ENCODE measurements at places on chromosomes 1 and 21.

DNA sequence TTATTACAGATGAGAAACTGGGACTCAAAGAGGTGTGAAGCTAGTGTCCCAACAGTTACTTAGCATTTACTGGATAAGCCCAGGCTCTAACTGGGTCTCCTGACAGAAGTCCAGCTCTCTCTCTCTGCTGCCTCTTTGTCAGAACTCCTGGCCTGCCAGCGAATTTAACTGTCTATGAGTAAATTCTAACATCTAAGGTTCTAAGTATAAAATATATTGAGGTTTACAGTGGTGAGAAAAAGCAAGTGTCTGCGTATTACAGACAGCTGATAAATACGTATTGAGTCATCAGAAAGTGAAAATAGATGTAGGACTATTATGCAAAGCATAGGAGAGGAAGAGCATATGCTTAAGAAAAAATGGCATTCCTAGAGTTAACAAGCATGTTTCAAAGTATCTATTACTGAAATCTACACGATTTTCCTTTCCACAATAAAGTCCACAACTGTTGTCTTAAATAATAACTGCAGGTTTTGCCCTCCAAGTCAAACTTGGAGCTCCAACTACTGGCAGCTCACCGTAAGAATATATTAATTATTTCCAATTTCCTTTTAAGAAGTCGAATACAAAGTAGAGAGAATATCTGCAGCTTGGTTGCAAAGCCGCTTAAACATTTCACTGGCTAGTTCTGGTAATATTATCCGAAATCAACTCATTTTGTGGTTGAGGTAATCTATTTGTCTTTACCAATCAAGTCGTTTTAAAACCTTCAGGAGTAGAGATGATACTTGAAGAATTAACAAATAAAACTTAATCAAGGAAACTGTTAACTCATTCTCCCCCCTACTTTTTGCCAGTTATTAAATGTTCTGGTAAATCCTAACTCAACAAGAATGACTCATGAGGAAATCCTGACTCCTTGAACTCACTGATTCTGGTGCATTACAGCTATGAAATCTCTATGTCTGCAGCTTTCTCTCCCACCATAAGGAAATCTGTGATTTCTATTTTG lies 1.4 kb upstream of the RGS2 start:
- peak overlapping the region; percentile 89 for H3K27ac ChIP-seq
- H3K27me3 ChIP-seq, result no peaks in the 10 kb centered on the region
- H3K4me3 ChIP-seq, result peak overlapping the region; percentile 98
- no peak for DNase-seq
- H3K36me3 ChIP-seq, result peaks cover 7% of the 10 kb centered on the region

DNA sequence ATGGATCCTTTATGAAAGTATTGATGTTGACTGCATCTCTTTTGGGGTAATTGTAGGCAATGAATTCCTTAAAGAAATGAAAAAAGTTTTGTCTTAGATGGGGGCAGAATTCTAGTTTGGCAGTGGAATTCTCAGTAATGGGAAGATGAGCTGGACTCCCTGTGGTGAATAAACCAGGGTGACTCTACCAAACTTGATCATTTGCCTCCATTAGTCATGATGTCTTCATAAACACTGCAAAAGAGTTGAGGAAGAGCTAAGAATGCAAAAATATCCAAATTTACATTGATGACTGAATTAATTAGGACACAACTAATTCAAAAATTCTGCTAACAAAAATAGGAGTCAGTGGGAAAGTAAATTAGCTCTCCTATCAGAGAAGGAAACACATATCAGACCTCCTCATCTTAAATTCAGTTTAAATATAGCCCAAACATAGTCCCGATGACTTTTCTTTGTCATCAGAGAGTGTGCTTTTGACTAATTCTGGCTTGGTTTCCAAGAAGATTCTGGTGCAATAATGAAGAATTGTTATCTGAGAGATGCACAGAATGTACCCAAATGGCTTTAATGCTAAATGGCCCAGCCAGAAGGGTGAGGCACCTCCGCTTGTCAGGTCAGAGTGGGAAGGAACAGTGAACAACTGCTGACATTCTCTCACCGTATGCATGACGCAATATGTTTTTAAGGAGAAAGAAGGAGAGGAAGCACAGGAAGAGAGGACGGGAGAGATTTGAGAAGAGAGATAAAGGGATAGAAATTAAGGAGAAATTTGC lies 525.1 kb downstream of the LMO4 start:
- no peak overlapping the region for H3K27ac ChIP-seq
- no peaks in the 10 kb centered on the region for H3K4me1 ChIP-seq
- H3K27me3 ChIP-seq, result no peaks in the 10 kb centered on the region
- no peaks in the 10 kb centered on the region for H3K36me3 ChIP-seq
- no peak overlapping the region for H3K4me3 ChIP-seq

DNA sequence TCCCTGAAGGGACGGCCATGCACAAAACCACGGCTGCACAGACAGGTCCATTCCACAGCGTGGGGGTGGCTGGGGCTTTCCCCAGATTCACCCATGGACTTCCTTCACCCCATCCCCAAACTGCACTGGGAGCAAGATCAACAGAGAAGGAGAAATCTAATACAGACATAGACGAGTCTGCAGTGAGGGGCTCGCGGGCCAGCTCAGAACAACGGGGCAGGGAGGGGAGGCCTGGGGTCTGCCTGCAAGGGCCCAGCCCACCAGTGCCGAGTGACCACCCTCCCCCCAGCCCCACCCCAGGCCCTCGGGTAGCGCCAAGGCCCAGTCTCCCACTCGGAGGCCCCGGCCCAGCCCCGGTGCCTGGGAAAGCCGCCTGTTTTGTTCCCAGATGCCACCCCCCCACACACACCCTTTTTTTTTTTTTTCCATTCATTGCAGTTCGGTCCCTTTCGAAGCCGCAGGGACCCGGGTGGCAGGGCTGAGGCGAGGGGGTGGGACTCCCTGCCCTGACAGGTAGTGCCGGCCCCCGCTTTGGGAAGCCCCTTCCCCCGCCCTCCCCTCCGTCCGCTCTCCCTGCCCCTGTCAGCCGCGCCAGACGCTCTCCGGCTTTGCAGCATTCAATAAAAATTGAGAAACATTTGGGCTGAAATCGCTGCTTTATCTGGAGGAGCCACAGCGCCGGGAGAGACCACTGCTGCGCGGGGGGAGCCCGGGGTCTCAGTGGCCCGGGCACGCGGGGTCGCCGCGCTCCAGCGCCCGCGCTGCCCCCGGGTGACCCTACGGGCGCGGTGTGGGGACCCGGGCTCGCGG lies 543 bp upstream of the EPHB2 start:
- H3K27ac ChIP-seq, result no peak overlapping the region
- H3K27me3 ChIP-seq, result peaks cover 61% of the 10 kb centered on the region
- H3K4me1 ChIP-seq, result peaks cover 24% of the 10 kb centered on the region
- H3K4me3 ChIP-seq, result peak overlapping the region; percentile 84

DNA sequence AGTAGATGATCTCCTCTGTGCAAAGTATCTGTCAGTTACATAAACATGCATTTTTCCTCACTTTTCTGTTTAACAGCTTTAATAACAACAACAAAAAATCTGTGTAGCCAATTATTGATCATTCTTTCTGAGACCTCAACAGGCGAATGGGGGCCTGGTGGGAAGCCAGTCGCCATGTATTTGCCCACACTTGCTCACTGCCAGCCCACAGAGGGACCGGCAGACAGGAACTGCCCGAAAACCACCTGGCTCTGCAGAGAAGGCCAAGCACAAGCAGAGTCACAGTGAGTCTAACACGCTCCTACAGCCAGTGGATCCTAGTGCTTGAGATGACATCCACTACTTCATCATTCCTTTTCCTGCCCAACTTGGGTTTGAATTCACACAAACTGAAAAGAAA lies 56.1 kb downstream of the NPHP4 start:
- H3K27ac ChIP-seq, result no peak overlapping the region
- no peak overlapping the region for H3K4me3 ChIP-seq
- peaks cover 60% of the 10 kb centered on the region for H3K36me3 ChIP-seq

- peaks cover 22% of the 10 kb centered on the region for H3K4me1 ChIP-seq
- peaks cover 18% of the 10 kb centered on the region for H3K36me3 ChIP-seq
- no peak overlapping the region for H3K27ac ChIP-seq
- H3K27me3 ChIP-seq, result peaks cover 3% of the 10 kb centered on the region
Measured at GRCh38 chr1:36091698-36092097, 3.0 kb downstream of the ADPRS start.

GRCh38 chr1:200409203-200409760 lies 554 bp downstream of the ZNF281 start:
- H3K27me3 ChIP-seq, result peaks cover 7% of the 10 kb centered on the region
- no peak overlapping the region for H3K27ac ChIP-seq
- peak; percentile 57 for DNase-seq
- peaks cover 54% of the 10 kb centered on the region for H3K36me3 ChIP-seq

DNA sequence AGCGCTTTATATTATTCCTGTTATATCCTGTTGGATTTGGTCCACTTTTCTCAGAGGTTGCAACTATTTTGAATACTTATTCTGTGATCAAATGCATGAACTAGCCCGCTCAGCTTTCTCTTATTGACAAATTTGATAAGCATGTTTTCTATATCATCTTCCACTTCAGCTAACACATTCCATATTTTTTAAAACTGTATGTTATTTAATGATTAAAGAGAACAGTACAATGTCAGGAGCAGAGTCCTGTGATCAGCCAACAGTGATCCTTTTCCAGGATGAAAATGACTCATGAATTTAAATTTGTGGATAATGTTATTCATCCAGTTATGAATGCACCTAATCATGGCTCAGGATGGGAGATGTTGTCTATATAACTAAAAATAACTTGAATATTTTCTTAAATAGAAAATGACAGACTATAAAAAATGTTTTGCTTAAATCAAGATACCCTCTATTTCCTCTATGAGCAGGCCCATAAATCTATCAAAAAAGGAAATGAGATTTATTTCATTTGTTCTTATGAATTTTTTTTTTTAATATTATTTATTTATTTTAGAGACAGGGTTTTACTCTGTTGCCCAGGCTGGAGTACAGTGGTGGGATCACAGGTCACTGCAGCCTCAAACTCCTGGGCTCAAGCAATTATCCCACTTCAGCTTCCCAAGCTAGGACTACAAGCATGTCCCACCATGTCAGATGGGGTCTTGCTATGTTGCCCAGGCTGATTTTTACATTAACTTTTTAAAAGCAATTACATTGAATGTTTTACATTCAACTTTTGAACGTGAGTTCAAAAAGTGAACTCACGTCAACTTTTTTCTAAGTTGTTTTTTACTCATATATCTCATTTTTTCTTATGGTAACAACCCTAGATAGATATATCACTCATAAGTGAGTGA lies 12.5 kb downstream of the BPNT1 start:
- DNase-seq, result no peak
- H3K4me3 ChIP-seq, result no peak overlapping the region
- peaks cover 66% of the 10 kb centered on the region for H3K36me3 ChIP-seq

DNA sequence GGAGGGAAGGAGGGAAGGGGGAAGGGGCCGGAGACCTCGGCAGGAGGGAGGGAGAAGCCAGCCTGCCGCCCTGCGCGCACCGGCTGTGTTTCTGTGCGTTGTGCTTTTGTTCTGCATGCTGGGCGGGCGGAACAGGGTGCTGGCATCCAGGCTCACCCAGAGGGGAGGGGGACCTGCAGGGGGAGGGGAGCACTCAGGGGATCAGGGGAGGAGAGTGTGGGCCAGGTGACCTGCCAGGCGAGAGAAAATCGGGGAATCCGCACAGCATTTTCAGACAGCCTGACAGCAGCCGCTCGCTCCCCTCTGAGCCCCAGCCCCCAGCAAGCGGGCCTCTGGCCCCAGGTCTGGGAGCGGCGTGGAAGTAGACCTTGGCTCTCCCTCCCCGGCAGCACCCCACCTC lies 54.7 kb downstream of the RIPK4 start:
- peaks cover 34% of the 10 kb centered on the region for H3K27me3 ChIP-seq
- no peaks in the 10 kb centered on the region for H3K36me3 ChIP-seq
- no peak overlapping the region for H3K27ac ChIP-seq
- peaks cover 56% of the 10 kb centered on the region for H3K4me1 ChIP-seq
- H3K4me3 ChIP-seq, result peak overlapping the region; percentile 42
- peak; percentile 34 for DNase-seq

DNA sequence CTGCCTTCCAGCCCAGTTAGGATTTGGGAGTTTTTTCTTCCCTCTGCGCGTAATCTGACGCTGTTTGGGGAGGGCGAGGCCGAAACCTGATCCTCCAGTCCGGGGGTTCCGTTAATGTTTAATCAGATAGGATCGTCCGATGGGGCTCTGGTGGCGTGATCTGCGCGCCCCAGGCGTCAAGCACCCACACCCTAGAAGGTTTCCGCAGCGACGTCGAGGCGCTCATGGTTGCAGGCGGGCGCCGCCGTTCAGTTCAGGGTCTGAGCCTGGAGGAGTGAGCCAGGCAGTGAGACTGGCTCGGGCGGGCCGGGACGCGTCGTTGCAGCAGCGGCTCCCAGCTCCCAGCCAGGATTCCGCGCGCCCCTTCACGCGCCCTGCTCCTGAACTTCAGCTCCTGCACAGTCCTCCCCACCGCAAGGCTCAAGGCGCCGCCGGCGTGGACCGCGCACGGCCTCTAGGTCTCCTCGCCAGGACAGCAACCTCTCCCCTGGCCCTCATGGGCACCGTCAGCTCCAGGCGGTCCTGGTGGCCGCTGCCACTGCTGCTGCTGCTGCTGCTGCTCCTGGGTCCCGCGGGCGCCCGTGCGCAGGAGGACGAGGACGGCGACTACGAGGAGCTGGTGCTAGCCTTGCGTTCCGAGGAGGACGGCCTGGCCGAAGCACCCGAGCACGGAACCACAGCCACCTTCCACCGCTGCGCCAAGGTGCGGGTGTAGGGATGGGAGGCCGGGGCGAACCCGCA lies at the start of gene PCSK9:
TSS of gene PCSK9 (plus strand) at position 207 of the 741 bp plus-strand sequence. CDS start at position 497, 290 bp downstream.
- peaks cover 81% of the 10 kb centered on the region for H3K4me1 ChIP-seq
- DNase-seq, result peak; percentile 82
- H3K4me3 ChIP-seq, result peak within 1 kb of the TSS; percentile 91
- no peak within 1 kb of the TSS for H3K27ac ChIP-seq
- H3K27me3 ChIP-seq, result peaks cover 45% of the 10 kb centered on the region

GRCh38 chr1:58714544-58714943 lies 14.7 kb upstream of the MYSM1 start:
- no peaks in the 10 kb centered on the region for H3K36me3 ChIP-seq
- peaks cover 20% of the 10 kb centered on the region for H3K4me1 ChIP-seq
- no peak overlapping the region for H3K4me3 ChIP-seq
- DNase-seq, result no peak
- H3K27me3 ChIP-seq, result peaks cover 8% of the 10 kb centered on the region

All from nephron progenitor cell (in vitro differentiated cells).